Mesenchymal stem cell (in vitro differentiated cells and primary cell): ENCODE measurements at places on chromosomes 1 and 21.

DNA sequence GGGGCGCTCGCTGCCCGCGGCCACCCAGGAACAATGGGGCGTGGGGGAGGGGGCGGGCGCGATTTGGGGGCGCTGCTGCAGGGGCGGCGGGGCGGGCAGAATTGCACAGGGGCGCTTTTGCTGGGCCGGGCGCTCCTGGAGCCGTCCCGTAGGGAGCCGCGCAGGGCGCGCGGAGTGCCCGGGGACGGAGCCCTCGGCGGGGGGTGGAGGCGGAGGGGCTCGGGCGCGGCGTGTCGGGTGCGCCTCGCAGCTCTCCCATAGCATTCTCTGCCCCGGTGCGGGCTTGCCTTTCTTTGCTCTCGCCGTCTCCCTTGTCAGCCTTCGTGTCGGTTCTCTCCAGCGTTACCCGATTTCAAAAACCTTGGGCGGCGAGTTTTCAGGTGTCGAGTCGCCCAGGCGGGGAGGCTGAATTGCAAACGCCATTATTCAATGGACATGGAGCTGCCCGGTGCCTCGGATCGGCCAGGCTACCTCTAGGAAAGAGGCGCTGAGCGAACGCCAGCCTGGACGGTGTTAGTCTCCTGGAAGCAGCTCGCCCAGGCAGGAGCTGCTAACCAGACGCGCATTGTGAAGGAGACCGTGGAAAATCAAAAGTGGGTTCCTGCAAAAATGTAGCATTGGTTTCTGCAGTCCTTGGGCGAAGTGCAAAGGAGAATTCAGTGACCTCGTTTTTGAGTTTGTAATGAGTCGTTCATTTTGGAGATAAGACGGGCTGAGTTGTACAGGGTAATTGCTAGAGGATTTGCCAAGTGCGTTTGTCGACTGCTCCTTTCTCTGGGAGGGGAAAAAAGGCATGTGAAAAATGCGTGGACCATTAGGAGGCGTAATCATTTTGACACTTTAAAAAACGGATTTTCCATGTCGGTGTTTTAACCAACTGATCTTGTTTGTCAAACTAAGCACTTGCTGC, 626 bp downstream of the CXADR start:
- DNase-seq, result peak; percentile 41

GRCh38 chr1:6359216-6360116, 34.1 kb downstream of the ACOT7 start:
- peak; percentile 96 for DNase-seq

GRCh38 chr1:1091344-1092148, 17.4 kb upstream of the RNF223 start:
- no peak for DNase-seq

- DNase-seq, result no peak
These were observed 114.6 kb upstream of the NEK7 start for GRCh38 chr1:198042168-198042567.

GRCh38 chr1:152533327-152533938, 19.2 kb downstream of the CRCT1 start:
- DNase-seq, result no peak

DNA sequence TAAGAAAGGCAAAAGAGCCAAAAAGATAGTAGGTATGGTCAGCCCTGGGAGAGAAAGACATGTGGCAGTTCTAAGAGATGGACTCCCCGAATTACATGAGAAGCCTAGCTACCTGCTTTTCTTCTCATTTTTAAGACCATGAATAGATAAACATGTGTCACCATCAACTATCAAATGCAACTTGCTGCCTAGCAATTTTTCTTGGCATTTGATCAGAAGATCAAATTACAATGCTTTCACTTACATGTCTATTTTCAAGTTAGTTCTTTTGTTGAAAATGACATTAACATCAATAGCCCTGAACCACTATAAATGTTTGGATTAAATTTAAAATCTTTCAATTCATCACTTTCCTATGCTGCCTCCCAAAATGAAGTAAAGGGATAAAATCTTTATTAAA, 212.3 kb downstream of the HHIPL2 start:
- DNase-seq, result no peak

DNA sequence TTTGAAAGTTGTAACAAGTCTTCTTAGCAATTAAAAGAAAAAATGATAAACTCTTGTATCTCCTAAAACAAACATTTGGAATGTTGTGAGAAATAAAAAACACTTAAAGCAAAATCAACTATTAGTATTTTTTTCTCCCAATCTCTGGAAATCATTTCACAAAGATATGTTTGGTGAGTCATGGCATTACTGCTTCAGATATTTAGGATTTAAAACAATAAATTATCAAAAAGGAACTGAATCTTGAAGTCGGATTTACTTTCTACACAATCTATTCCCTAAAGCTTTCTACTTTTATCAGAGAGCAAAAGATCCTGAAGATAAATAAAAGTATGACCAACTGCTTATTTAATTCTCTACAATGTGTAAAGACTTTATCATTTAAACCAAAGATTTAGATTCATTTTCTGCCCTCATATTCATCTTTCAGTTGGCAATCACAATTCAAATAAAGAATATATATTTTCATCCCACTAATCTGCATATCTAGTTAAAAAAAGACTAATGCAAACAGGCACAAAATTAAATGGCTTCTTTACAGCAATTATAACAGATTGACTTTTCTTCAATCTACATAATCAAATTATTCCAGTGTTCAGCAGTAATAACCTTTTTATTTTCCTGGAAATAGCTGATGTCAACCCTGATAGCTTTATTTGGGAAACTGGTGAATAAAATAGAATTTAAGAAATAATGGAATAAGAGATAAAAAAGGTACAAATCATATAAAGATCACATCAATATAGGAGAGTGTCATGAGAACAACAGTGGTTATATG, 230.0 kb downstream of the COP1 start:
- peak; percentile 32 for DNase-seq
